ENCODE measurements at places on chromosomes 3 and 15. TPM values are rescaled to one million over a fixed set of nuclear protein-coding genes. Genes with fewer than 3 reads are reported as not detected.
A peak's percentile ranks its signal among the peaks of the same experiment; 100 is the strongest.

DNA sequence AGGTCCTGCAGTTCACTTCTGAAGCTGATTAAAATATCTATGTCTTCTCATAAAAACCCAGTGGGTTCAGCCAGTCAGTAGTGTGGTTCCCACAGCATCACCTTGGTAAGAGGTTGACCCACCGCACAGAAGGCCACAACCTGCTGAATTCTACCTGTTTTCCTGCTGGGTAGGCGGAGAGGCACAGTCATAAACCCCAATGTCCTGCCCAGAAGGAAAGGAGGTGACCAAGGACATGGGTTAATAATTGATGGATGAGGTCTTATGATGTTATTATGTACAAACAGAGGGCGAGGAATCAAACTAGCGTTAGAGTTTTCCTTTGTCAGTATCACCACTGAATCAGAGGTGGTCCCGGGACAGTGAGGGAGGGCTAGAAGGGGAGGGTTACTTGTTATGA, 27.8 kb downstream of the CA12 start:
- DNase-seq, result peak; percentile 44

DNA sequence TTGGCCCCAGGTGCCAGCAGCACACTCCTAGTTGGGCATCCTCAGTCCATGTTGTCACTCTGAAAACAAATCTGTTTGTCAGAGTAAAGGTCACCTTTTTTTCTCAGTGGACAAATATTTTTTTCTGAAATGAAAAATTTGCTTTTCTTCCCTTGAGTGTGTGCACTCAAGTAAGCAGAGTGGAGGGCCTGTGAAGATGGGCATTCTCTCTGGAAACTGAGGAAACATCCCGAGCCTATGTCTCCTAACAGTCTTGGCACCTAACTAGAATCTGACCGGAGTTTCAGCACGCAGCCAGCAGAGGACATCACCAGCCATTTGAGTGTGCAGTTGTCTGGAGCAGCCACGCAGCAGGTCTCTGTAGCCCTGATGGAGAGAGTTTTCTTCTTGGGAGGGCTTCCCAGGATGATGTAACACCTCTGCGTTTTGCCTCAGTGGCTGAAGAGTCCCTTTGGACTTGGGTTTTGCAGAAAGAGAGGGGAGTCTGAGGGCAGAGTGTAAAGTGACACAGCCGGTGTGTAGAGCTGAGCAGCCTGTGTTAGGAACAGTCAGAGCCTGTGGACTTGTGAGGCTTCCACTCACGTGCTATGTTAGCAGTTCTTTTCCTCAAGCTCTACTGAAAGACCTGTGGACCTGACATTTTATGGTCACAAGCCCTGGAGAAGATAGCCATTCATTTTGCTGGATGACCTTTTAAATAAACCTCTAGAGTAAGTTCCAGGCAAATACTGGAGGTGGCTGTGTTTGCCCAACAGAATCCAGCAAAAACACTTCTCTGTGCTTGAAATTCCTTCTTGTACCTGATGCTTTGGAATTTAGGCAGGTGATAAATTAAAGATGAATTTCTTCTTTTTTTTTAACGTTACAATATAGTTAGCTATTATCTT, 51.6 kb downstream of the ABHD2 start:
- no peak for DNase-seq

- DNase-seq, result no peak
Observed at GRCh38 chr3:194306109-194306686, 44.9 kb downstream of the CPN2 start.

ITIH1 gene
- total RNA-seq, result 0.47 TPM

DNA sequence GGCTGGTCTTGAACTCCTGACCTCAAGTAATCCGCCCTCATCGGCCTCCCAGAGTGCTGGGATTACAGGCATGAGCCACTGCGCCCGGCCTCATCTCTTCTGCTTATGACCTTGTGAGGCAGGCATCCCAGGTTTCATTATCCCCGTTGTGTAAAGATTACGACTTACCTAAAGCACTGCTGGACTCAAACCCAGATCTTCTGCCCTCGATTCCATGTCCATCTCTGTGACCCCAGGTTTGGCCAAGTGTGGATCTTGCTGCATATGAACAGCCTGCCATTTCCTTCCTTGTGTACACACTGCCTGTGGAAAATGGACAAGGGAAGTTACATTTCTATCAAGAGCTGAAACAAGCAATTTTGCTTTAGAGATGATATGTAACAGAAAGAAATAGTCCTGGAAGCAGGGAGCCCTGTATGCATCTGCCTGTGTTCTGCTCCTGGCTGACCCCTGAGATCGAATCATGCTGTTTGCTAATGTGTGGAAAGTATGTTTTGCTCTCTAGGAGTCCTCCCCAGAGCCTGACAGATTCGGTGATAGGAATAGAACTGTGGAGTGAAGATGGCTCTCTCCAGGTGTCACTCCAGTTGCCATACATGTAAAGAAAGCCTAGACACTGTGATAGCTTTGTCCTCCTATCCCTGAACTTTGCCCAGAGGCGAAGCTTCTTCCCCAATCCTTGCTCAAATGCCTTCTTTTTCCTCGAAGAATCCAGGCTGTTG, 11.8 kb upstream of the LIPC start:
- no peak for DNase-seq

GRCh38 chr3:60954048-60954447, 297.2 kb downstream of the FHIT start:
- no peak for DNase-seq

DNA sequence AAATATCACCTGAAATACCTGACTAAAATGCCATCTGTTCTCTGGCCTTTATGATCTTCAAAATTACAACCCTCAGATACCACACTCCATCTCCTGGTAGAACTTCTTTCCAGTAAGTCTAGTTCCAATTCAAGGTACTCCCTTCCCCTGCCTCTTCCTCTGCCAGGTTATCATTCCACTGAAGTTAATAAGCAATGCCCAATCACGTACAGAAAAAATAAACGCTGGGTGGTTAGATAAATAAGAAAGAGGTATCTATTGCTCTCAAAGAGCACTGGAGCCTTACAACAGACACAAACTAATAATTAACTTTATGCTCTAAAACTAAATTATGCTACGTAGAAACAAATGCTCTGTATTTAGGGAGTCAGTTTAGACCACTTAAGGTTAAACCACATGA, 112.5 kb downstream of the MYO9A start:
- no peak for DNase-seq

AHSG gene
- 0.24 TPM for total RNA-seq

- DNase-seq, result no peak
Observed at GRCh38 chr3:186105543-186105942, 3.3 kb downstream of the ETV5 start.

DNA sequence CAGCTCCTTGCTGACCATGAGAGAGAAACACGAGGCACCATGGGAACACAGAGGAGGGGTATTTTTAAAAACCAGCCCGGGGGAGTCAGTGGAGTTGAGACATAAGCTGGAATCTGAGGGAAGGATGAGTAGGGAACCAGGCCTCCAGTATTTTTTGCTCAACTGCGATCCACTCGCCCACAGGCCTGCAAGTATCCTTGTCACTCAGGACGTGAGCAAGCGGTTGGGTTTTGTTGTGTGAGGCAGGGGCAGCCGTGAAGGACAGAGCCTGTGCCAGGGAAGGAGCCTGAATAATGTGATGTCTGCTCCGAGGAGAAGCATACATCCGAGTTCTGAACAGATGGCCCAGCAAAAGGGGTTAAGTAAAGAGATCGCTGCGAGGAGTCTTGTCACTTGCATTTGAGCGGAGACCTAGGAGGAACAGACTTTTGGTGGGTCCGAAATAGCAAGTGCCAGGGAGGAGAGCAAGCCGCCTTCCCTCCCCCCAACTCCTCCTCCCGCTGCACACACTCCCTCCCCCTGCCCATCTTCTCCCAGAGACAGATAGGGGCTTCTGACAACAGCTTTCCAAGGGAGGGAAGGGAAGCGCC, 20.4 kb upstream of the NTRK3 start:
- no peak for DNase-seq

DNA sequence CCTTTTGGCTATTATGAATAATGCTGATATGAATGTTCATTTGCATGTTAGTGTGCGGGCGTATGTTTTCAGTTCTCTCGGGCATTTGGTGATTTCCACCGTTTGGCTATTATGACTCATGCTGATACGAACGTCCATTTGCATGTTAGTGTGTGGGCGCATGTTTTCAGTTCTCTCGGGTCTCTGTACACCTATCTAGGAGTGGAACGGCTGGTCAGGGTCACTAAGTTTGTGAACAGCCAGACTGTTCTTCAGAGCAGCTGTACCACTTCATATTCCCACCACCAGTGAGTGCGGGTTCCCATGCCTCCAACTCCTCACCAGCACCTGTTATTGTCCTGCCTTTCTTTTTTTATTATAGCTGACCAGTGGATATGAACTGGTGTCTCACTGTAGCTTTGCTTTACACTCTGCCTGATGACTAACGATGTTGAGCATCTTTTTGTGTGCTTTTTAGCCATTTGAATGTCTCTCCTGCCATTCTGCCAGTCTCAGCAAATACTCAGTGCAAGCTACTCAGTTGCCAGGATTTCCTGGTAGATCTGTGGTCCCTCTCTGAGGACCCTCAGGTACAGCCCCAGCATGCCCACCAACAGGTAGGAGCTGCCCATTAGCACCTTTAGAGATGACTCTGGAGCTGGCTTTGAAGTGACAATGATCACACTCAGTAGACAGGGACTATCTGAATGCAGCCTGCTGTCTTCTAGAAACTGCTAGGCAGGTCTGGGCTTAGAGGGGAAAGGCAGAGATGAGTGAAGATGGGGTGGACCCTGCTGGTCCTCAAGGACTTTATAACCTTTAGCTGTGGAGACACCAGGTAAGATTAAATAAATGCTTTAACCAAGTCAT, 141.1 kb downstream of the XXYLT1 start:
- DNase-seq, result no peak

GOLGA6A gene
- total RNA-seq, result not detected
